Erythroblast (primary cell): ENCODE measurements at places on chromosomes 6 and 20.

DNA sequence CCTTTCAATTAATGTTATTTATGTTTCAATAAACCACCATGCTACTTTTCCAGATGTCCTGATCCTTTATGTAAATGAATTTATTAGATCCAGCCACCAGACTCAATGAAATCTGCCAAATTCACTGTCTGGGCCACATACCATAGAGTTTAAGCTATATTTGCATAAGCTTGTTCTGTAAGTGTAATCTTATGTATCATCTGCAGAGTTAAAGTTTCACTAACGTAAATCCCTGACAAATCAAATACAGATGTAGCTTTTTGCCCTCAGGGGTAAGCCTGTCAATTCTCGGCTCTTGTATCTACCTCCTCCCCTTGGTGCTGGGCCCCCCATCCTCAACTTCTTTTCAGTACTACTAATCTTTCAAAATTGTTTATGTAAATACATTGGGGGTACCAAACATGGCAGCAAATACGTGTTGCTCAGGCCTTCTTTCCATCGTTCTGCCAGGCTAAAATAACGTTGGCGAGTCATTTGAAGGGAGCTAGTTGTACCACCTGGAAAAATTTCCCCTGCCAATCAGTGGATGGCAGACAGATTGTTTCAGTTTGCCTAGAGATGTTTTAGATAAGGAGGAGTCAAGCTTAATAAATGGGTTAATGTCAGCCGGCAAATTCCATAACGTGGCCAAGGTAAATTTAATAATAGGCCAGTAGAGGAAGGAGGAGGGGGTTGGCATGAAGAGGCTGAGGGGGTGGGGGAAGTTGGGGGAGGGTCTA lies 79.6 kb downstream of the RPS12 start:
- no peak for DNase-seq

- DNase-seq, result no peak
Measured at GRCh38 chr6:133034509-133035206, 206.5 kb upstream of the EYA4 start.

DNA sequence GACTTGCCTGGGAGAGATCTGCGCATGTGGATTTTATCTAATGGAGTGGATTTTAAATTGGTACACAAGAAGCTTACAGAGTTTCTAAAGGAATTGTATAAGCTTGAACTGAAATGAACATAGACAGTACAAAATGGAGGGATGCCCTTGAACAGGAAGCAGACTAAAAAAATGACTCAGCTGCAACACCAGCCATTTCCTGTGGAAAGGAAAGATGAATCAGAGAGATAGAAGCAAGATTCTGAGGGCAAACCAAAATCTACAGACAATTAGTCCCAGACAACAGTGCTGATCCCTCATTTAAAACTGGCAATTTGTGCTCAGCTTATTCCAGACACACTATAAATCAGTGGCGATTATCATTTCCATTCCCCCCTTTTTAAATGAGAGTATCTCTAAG lies 114.6 kb upstream of the TCF21 start:
- no peak for DNase-seq

DNA sequence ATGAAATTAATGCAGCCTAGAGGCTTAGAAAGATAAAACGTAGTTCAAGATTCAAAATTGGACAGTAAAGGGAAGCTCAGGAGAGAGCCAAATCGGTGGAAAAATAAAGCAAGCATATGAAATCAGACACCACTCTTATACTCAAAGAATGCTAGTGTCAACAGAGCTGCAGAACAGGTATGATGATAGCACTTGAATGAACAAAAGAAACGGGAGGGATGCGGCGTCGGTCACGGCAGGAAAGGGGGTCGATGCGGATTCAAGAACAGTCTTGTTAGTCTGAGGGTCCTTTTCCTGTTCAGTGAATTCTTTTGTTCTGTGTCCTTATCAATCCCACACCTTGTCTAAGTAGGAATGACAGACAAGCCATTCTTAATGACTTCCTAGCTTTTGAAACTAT lies 114.4 kb downstream of the FOXC1 start:
- no peak for DNase-seq

DNA sequence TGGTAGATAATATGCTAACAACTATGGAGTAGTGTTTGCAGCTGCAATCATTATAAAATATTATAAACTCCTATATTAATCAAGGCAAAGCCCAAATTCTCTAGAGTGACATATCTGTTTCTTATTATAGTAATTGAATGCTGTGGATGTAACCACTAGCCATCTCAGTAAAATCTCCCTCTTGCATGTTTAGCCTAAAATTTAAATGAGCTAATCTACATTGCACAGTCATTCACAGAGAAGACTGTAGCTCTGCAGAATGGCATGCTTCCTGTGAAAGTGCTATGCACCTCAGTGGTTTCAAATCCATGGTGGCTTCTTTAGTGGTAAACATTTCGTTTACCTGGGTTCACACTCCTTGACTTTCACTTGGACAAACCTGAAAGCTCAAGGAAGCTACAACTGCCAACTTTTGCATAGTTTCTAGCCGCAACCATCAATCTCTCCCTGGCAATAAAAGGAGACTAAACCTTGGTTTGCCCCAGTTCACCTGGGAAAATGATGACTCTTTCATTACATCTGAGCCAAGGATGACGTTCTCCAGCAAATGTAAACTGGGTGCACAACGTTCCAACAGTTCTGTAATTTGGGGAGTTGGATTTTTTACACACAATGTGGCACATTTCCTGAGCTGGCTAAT lies 47.2 kb downstream of the FILIP1 start:
- no peak for DNase-seq

DNA sequence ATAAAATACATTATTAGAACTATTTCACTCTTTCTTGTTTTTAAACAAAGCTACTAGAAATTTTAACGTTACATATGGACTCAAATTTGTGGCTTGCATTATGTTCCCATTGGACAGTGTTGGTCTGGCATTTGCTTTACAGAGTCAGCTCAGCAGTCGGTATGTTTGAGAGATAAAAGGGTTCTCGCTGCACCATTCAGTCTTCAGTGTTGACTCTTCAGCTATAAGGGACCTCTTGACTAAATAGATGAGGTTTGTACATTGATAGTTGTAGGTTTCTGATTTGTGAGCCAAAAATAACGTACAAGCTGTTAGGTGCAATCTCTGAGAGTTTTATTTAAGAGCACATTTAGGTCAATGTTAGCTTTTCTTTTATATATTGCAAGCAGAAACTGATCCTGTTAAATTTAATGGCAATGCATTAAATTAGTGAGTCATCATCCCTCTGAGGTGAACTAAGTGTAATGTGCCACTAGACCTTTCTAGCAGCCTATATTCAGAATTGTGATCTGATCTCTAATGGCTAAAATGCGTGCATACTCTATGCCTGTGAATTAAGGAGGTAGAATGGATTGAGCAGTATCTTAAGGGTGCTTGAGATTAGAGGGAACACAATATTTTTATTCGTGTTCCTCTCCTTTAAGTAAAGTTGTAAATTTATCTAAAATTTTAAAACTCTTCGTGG lies 485.6 kb upstream of the SYNCRIP start:
- no peak for DNase-seq

- peak; percentile 82 for DNase-seq
Measured at GRCh38 chr20:1185790-1186334, 1.1 kb upstream of the TMEM74B start.

DNA sequence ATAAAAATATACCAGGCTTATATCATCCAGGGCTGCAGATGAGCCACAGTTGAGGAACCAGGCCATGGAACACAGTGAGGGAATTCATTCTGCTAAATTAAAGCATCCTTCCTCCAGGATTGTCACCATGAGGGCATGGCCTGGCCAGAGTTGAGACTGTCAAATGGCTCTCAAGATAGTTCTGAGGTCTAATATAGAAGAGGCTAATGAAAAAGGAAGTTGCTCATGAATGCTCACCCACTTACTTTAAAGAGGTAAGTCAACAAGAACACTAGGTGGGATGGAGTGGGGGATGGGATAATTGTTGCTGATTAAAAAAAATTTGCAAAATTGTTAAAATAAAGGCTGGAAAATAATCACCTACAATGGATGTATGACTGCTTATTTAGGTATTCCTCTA lies 72.0 kb upstream of the GCM1 start:
- DNase-seq, result no peak

DNA sequence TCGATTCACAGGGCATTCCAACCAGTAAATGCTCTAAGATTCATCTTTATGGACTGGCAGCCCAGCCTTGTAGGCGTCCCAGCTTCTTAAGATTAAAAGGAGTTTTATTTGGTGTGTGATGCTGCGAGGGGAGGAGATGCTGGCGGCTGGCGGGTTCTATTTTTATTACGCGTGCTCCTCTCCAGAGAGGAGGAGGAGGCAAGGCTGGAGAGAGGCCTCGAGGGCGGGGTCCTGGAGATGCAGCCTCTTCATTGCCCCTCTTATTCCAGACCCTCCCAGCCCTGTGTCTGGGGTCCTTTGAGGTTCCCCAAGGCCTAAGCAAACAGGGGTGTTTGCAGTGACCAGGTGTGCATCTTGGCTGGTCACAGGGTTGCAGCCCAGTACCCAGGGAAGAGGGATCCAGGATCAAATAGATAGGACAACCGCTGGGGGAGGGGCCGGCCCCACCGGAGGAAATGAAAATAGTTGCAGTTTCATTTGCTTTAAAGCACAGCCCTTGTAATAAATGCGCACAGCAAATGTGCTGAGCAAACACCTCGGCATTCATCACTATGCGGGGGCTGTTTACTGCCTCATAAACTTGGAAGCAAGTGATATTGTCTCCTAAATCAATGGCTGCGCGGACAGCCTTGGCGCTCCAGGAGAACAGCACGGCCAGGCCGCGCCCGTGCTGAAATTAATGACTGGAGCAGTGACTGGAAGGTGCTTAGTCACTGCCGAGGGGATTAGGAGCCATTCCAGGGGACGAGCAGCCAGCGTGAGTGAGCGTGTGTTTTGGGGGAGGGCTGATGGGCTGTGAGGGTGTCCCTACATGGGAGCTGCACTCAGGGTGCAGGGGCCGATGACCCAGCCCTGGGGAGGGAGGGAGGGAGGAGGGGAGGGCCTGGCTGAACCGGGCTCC lies 83.0 kb downstream of the TMEM242 start:
- DNase-seq, result peak; percentile 7

GRCh38 chr20:62617711-62618483 lies 24.4 kb upstream of the SLCO4A1 start:
- peak; percentile 49 for DNase-seq

DNA sequence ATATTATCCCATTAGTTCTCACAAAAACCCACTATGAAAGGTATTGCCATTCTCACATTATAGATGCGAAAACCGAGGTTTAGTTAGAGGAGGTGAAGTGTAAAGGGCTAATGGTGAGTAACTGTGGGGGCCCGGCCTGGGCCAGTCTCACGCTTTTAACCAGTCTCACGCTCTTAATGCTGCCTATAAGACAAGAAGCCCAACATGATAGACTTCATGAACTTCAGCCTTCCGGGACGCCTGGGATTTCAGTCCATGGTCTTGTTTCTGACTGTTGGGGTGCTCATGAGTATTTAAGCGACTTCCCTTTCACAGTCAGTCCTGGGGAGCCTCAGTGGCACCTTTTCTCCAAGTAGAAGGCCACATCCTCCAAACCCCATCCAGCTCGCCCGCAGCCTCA lies 31.7 kb downstream of the AGPAT4 start:
- DNase-seq, result no peak

GRCh38 chr6:74550821-74551220 lies 655.0 kb downstream of the COL12A1 start:
- no peak for DNase-seq

DNA sequence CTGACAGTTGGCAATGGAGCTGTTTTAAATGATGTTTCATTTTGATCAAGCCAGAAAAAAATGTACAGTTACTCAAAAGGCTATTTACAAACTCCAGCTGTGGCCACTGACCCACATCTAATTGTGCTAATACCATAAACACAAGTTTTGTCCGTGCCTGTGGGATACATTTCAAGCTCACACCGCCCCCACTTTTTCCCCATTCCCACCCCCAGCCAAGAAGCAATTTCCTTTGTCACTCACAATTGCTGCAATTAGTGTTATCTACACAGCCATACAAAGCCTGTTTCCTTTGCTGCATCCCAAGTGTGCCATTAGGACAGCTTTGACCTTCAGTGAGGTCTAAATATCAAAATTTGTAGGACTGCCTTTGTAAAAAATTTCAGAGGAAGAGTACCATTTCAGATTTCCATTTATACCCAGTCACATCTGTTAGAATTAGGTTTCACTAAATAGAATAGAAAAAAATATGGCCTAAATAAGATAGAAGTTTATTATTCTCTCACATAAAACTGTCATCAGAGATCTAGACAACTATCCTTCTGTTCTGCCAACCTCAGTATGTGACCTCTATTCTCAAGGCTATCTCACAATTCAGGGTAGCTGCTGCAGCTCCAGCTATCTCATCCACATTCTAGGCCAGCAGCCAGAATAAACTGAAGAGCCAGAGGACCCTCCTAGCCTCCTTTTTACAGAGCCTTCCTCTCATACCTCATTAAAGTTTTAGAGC lies 202.6 kb downstream of the NFATC2 start:
- no peak for DNase-seq

DNA sequence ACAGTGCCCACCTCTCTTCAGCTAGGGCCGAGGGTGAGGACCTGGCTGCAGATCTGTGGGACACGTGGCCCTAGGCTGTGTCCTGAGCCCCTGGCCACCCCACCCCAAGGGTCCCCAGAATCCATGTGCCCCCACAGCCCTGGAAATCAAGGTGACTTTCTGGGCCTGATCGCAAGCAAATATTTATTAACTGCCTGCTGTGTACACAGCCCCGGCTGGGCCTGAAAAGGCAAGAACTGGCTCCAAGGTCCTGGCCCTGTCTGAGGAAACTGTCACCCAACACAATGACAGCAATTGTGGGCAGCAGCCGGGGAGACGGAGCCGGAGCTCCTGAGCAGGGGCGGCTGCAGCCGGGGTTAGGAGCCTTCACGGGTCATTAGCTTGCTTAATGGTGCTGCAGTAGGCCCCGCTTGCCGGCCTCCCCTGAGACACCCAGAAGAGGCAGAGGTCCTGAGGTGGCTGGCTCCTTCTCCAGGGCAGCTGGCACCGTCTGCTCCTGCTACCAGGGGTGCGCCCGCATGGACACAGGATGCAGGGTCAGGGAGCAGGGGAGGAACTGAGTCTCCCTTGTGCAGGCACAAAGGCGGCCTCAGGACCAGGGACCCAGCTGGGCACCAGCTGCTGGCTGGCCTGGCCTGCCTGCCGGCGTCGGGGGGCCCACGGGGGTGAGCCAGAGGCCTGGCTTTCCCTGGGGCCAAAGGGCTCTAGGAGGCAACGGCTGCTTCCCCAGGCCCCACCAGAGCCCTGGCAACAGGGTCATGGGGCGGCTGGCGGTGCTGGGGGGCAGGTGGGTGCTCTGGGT lies 24.1 kb downstream of the NPEPL1 start:
- DNase-seq, result no peak

- DNase-seq, result no peak
Measured at GRCh38 chr20:4130404-4131189, 115.2 kb upstream of the RNF24 start.

DNA sequence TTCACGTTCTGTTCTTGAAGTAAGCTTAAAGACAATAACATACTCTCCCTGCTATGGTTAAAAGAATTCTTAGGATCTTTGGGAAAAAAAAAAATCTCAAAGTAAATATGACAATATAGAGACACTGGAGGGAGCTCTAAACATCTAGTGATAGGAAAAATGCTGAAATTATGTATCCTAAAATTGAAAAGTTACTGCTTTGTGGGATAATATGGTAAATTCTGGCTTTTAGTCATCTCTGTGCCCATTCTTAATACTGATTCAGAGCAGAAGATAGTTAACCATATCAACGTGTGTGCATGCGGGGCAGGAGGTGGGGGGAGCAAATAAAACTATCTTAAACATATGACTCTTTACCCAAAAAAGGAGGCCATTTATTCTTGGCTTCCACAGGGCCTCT lies 165.4 kb downstream of the GMPR start:
- no peak for DNase-seq
